ENCODE measurements at places on chromosomes 16 and 17. TPM values are rescaled to one million over a fixed set of nuclear protein-coding genes. Genes with fewer than 3 reads are reported as not detected.
A peak's percentile ranks its signal among the peaks of the same experiment; 100 is the strongest.

- H3K27me3 ChIP-seq: no peaks in the 10 kb centered on the region
- no peak overlapping the region for H3K27ac ChIP-seq
- H3K4me1 ChIP-seq: no peaks in the 10 kb centered on the region
- no peak for DNase-seq
- no peak overlapping the region for H3K4me3 ChIP-seq
- H3K36me3 ChIP-seq: no peaks in the 10 kb centered on the region
Observed at GRCh38 chr17:61733021-61733420, 130.3 kb downstream of the BRIP1 start.

DNA sequence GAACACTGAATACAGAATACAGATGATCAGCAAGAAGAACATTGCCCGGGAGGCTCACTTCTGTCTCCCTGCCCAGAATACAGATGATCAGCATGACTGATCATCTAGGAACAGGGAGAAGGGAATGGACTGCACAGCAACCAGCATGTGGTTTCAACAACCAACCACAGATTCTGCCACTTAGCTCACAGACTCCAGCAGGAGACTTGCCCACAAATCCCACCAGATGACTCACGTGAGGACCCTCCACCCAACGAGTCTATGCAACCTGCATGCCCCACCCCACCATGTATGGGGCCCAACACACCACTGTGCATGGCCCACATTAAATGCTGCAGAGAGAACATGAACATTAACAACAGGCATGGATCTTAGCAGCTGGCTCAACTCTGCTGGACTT, 36.1 kb upstream of the ALOX12 start:
- H3K27me3 ChIP-seq: no peaks in the 10 kb centered on the region
- DNase-seq: no peak
- H3K4me1 ChIP-seq: no peaks in the 10 kb centered on the region
- no peaks in the 10 kb centered on the region for H3K36me3 ChIP-seq
- no peak overlapping the region for H3K27ac ChIP-seq

- no peaks in the 10 kb centered on the region for H3K36me3 ChIP-seq
- no peaks in the 10 kb centered on the region for H3K27me3 ChIP-seq
- H3K4me3 ChIP-seq: no peak overlapping the region
- DNase-seq: no peak
Observed at GRCh38 chr16:80167657-80168390, 373.0 kb upstream of the DYNLRB2 start.

GRCh38 chr17:42274812-42275526, 1.2 kb downstream of the STAT5B start:
- H3K4me3 ChIP-seq: peak overlapping the region; percentile 92
- no peaks in the 10 kb centered on the region for H3K36me3 ChIP-seq
- no peaks in the 10 kb centered on the region for H3K27me3 ChIP-seq
- H3K27ac ChIP-seq: peak overlapping the region; percentile 87
- DNase-seq: no peak
- H3K4me1 ChIP-seq: peaks cover 19% of the 10 kb centered on the region

GRCh38 chr16:89981414-89981813, 32.9 kb downstream of the DEF8 start:
- H3K36me3 ChIP-seq: peaks cover 76% of the 10 kb centered on the region
- H3K4me1 ChIP-seq: no peaks in the 10 kb centered on the region
- no peak overlapping the region for H3K4me3 ChIP-seq
- no peak for DNase-seq
- H3K27me3 ChIP-seq: no peaks in the 10 kb centered on the region

GRCh38 chr16:5071681-5072333, at the start of gene ALG1:
Gene ALG1, plus strand, starts transcription at chr16:5071843. Its CDS starts 7 bp downstream, at chr16:5071850.
- H3K4me3 ChIP-seq: peak within 1 kb of the TSS; percentile 67
- peak; percentile 86 for DNase-seq
- H3K36me3 ChIP-seq: peaks cover 8% of the 10 kb centered on the region
- peak within 1 kb of the TSS; percentile 86 for H3K27ac ChIP-seq
- no peaks in the 10 kb centered on the region for H3K27me3 ChIP-seq

DNA sequence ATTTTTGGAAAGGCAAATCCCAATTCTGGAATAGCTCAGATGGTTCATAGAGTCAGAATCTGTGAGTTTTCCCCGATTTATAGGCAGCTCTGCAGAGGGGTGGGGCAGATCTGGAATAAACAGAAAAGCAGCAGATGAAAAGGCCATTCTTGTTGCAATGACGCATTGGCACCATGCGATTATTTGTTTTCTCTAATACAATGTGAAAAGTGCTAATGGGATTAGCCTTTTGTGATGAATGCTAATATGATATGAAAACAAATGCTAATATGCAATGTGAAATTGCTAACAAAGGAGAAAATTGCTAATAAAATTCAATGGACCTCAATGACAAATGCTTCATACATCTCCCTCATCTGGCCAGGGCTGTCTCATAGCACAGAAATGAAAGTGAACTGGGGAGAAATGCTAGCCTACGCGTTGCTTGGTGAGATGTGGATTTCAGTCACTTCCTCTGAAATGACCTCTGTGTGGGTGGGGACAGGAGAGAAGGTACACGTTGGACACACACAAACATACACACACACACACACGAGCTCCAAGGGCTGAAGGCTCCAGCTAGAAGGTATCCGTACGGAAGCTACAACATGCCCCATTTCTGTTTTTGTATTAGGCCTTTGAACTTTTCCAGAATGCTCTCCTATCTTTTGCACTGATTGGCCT, 394.5 kb downstream of the XYLT1 start:
- H3K4me1 ChIP-seq: peaks cover under 1% of the 10 kb centered on the region
- no peak for DNase-seq
- no peak overlapping the region for H3K4me3 ChIP-seq
- no peaks in the 10 kb centered on the region for H3K36me3 ChIP-seq

DNA sequence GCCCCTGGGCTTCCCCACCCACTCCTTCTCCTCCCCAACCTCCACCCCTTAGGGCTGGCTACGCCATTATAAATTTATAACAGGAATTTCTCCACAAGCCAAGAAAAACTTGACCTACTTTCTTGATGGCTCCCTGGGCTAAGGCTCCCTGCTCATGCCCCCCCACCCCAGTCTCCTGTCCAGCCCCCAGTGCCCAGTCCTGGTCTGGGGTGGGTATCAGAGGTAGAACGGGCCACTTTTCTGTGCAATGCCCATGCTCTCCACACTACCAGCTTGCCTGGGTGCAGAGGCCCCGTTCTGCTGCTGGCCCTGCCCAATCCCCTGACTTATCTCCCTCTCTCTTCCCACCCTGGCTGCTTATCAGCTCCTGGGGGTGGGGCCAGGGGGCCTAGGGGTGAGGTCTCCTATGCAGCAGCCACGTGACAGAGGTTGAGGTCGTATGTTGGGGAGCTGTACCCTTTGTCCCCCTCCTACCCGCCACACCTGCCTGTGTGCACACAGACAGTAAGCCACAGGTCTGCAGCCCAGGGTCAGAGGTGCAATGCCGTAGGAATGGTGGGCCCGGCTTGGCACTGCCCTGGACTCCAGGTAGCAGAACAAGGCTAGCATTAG, 10.1 kb downstream of the THRA start:
- no peaks in the 10 kb centered on the region for H3K27me3 ChIP-seq
- no peak overlapping the region for H3K4me3 ChIP-seq
- DNase-seq: no peak
- peaks cover 37% of the 10 kb centered on the region for H3K4me1 ChIP-seq
- H3K36me3 ChIP-seq: peaks cover 28% of the 10 kb centered on the region
- H3K27ac ChIP-seq: no peak overlapping the region

GRCh38 chr17:61225178-61225882, 174.3 kb upstream of the TBX2 start:
- no peaks in the 10 kb centered on the region for H3K36me3 ChIP-seq
- DNase-seq: no peak
- H3K4me1 ChIP-seq: peaks cover 21% of the 10 kb centered on the region
- no peaks in the 10 kb centered on the region for H3K27me3 ChIP-seq
- no peak overlapping the region for H3K27ac ChIP-seq
- no peak overlapping the region for H3K4me3 ChIP-seq

GRCh38 chr17:32936894-32937500, 9.0 kb downstream of the TMEM98 start:
- H3K27me3 ChIP-seq: peaks cover 34% of the 10 kb centered on the region
- DNase-seq: peak; percentile 47
- no peaks in the 10 kb centered on the region for H3K36me3 ChIP-seq
- no peak overlapping the region for H3K4me3 ChIP-seq
- no peak overlapping the region for H3K27ac ChIP-seq

GRCh38 chr16:15950161-15950854, 892 bp downstream of the ABCC1 start:
- H3K4me1 ChIP-seq: peaks cover 45% of the 10 kb centered on the region
- peak overlapping the region; percentile 76 for H3K4me3 ChIP-seq
- DNase-seq: peak; percentile 12
- H3K27me3 ChIP-seq: no peaks in the 10 kb centered on the region
- H3K36me3 ChIP-seq: peaks cover 2% of the 10 kb centered on the region

DNA sequence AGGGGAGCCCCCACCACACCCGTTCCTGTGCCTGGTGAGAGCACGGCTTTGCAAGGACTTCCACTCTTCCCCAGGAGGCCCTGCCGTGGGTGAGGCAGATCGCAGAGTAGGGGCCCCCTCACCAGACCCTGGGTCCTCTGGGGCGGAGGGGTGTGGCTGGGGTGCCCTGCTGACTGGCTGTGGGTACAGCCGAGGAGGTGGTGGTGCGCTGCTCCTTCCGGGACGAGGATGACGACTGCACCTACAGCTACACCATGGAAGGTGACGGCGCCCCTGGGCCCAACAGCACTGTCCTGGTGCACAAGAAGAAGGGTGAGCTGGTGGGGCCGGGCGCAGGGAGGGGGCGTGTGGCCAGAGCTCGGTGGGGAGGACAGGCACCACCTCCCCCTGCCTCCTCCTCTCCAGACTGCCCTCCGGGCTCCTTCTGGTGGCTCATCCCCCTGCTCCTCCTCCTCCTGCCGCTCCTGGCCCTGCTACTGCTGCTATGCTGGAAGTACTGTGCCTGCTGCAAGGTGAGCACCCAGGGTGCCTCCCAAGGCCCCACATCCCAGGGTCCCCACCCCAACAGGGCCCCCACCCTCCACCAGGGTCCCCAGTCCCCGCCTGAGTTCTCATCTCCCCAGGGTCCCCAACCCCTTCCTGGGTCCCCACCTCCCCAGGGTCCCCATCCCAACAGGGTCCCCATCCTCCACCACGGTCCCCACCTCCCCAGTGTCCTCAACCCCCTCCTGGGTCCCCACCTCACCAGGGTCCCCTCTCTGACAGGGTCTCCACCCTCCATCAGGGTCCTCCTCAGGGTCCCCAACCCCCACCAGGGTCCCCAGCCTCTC, 16.1 kb downstream of the ITGB4 start:
- H3K27me3 ChIP-seq: no peaks in the 10 kb centered on the region
- no peaks in the 10 kb centered on the region for H3K36me3 ChIP-seq
- no peak overlapping the region for H3K27ac ChIP-seq
- DNase-seq: no peak
- no peaks in the 10 kb centered on the region for H3K4me1 ChIP-seq
- no peak overlapping the region for H3K4me3 ChIP-seq

GRCh38 chr16:20868890-20869289, 31.3 kb downstream of the DCUN1D3 start:
- H3K36me3 ChIP-seq: no peaks in the 10 kb centered on the region
- H3K27me3 ChIP-seq: no peaks in the 10 kb centered on the region
- no peak overlapping the region for H3K4me3 ChIP-seq
- no peak overlapping the region for H3K27ac ChIP-seq
- H3K4me1 ChIP-seq: peaks cover 7% of the 10 kb centered on the region
- no peak for DNase-seq

DNA sequence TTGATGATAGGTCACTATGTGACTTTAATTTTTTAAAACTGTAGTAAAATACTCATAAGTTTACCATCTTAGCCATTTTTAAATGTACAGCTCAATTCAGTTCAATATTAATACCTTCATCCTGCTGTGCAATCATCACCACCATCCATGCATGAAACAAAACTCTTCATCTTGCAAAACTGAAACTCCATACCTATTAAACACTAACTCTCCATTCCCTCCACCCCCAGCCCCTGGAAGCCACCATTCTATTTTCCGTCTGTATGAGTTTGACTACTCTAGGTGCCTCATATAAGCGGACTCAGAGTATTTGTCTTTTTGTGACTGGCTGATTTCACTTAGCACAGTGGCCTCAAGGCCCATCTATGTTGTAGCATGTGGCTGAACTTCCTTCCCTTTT, 9.4 kb upstream of the CNEP1R1 start:
- no peaks in the 10 kb centered on the region for H3K4me1 ChIP-seq
- no peak for DNase-seq
- no peaks in the 10 kb centered on the region for H3K36me3 ChIP-seq
- H3K27me3 ChIP-seq: peaks cover 3% of the 10 kb centered on the region

DNA sequence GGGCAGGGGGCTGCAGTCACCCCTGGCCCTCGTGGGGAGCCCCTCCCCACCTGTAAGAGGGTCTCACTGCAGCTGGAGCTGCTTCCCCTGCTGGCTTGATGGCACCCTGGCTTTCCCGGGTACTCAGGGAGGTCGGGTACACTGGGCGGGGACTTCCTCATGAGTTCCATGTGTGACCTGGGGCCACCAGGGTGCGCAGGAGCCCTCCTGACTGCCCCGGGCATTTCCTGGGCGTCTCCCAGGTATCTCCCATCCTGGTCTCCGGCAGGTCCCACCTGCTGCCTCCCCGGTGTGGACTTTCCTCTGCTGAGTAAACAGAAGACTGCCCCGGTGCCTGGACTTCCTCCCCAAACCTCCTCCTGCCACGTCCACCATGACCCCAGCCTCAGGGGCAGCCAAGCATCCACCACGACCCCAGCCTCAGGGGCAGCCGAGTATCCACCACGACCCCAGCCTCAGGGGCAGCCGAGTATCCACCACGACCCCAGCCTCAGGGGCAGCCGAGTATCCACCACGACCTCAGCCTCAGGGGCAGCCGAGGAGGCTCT, 40.9 kb downstream of the CBFA2T3 start:
- no peak overlapping the region for H3K27ac ChIP-seq
- peaks cover 13% of the 10 kb centered on the region for H3K4me1 ChIP-seq
- no peak for DNase-seq
- no peaks in the 10 kb centered on the region for H3K36me3 ChIP-seq
- no peak overlapping the region for H3K4me3 ChIP-seq
- no peaks in the 10 kb centered on the region for H3K27me3 ChIP-seq

DNA sequence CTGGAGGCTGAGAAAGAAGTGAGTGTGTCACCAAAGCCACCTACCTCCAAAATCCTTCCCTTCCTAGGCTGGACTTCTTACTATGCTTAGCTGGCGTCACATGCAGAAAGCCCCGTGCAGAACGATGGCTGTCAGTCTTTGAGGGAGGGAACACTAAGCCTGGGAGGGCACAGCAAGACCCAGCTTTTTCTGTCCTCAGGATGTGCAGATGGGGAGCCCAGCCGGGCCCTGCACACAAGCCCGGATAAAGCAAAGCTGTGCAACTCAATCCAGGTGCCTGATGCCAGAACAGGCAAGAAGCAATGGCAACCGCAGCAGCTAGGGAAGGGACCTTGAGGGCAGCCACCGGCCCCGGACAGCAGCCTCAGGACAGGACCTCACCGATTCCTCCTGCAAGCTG, 13.9 kb upstream of the USP36 start:
- no peaks in the 10 kb centered on the region for H3K27me3 ChIP-seq
- H3K27ac ChIP-seq: no peak overlapping the region
- H3K4me3 ChIP-seq: no peak overlapping the region

GRCh38 chr17:57560319-57560705, 184.8 kb downstream of the CCDC182 start:
- H3K27me3 ChIP-seq: no peaks in the 10 kb centered on the region
- DNase-seq: no peak
- no peak overlapping the region for H3K27ac ChIP-seq
- peaks cover 16% of the 10 kb centered on the region for H3K36me3 ChIP-seq
- H3K4me3 ChIP-seq: no peak overlapping the region

HS3ST2 gene
- not detected for total RNA-seq

EVPL gene
- 0.66 TPM for total RNA-seq

C16orf54 gene
- total RNA-seq: 133 TPM

SLC13A5 gene
- not detected for total RNA-seq

PPP1R27 gene
- not detected for total RNA-seq

SPATA33 gene
- total RNA-seq: 7.6 TPM

FNDC8 gene
- not detected for total RNA-seq

KRT17 gene
- not detected for total RNA-seq

SPATA22 gene
- not detected for total RNA-seq

TAC4 gene
- not detected for total RNA-seq

CCL15 gene
- total RNA-seq: not detected

DPEP2 gene
- total RNA-seq: 100 TPM
